ENCODE measurements at places on chromosomes 6 and 20.

DNA sequence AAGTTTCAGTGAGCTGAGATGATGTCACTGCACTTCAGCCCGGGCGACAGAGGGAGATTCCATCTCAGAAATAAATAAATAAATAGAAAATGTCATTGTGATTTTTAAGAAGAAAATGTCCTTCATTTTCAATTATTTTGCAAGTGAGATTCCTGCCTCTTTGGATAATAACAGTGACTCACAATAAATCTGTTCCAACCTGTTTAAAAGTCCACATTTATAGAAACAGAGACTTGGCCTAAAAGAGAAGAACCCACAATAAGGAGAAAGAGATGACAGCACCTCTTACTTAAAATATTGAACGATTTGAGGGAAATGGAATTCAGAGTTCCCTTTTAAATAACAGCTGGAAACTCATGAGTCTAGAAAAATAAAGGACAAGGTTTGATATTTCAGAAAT lies 373.4 kb upstream of the NOX3 start:
- no peak for DNase-seq

GRCh38 chr6:125231133-125231532 lies 70.6 kb downstream of the HDDC2 start:
- no peak for DNase-seq

DNA sequence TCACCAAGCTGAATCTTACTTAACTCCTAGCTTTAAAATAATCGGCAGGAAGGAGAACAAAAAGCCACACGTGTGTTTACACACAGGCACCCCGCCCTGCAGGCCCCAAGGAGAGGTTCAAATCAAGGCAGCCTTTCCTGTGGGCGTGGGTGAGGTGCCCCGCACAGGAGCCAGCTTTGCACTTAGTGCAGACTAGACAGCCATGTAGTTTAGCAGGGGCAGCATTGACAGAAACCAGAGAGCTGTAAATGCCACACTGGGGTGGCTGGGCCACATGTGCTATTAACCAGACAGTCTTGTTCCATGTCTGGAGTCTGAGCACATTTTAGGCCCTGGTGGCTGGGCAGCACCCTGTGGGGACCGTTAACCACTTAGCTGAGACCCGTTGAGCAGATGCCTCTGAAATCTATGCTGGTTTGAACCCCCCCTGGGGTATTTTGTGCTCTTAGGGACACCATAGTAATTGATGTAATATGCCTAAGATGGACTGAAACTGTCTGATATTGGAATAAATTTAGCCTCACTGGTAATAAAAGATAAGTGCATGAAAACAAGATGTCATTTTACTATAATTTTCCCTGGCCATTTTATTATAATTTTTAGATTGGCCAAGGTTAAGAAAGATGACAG lies 106.4 kb upstream of the KCNG1 start:
- no peak for DNase-seq

DNA sequence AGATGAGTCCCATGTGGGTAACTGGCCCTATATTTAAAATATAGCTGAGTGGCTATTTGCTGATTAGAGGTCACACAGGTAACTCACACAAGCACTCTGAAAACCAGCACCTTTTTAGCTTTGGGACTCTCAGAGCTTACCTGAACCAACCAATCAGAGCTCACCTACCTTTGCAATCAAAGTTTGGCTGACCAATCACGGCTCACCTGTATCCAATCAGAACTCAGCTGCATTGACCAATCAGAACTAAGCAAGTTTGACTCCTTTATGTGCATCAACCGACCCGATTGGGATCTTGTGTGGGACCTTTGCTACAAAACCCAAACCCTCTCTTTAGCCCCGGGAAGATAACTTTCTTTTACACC lies 106.8 kb upstream of the NXT1 start:
- no peak for DNase-seq

- DNase-seq, result no peak
These were observed 75.9 kb upstream of the MYL9 start for GRCh38 chr20:36465109-36466080.

DNA sequence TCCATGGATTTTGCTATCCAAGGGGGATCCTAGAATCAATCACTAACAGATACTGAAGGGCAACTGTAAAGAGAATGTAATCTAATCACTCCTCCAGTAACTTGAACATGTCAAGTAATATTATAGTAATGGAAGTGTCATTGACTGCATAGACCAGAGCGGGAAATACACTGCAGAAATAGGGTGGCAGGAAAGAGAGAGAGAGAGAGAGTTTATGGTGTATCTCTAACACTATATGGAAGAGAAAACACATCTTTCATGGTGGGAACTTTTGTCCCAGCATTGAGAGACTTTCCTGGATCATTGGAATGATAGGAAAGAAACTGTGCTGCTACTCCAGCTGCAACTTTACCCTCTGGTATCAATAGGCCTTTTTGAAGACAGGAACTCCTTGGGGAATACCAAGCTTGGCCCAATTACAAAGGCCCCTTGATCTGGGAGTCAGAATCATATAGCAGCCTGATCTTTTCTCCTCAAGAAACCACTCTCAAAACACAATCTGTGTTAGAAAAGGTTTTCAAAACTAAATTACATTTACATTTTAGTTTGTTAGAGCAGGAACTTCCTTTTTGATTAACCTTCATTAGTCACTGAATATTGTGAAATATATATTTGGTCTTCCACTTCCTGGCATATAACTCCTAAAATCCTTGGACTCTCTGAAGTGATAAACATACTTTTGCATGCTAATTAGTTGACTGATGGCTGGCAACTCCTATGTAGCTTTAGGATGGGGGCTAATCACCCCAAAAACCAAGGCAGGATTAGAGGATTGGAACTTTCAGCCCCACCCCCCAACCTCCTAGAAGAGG lies 29.5 kb upstream of the RNGTT start:
- DNase-seq, result no peak

GRCh38 chr6:10278746-10279145 lies 136.1 kb downstream of the TFAP2A start:
- no peak for DNase-seq

GRCh38 chr6:33254591-33254990 lies 17.1 kb downstream of the VPS52 start:
- no peak for DNase-seq

DNA sequence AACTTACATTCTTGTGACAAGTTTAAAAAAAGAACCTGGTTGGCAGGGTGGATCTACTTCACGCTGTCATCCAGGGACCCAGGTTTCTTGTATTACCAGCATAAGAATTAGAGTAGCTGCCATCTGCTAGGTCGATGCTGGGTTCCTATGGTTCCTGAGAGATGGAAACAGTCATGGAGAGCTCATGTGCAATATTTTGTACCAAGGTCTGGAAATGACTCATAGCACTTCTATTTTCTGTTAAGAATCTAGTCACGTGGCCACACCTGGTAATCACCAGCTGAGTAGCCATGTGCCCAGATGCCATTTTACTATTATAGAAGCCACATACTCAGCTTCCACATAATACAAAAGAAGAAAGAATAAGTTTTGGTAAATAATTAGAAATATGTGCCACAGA lies 171.3 kb downstream of the CD83 start:
- DNase-seq, result no peak

GRCh38 chr6:4655196-4656025 lies 120.8 kb upstream of the CDYL start:
- DNase-seq, result no peak

GRCh38 chr20:24971376-24972101 lies 21.0 kb downstream of the APMAP start:
- no peak for DNase-seq

DNA sequence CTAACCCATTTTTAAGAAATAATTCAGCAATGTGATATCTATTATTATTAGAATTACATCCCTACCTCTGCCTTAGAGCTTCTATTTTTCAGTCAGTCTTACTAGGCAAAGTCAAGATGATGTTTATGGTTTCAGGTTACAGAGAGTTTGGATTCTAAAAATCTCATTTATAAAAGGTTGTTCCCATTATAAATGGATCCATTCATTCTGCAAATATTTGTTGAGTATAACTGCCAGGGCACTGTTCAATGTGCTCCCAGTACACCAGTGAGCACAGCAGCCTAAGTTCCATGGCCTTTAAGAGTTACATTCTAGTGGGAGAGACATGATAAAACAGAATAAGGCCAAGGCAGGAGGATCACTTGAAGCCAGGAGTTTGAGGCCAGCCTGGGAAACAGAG lies 75.9 kb upstream of the EYA4 start:
- DNase-seq, result no peak

DNA sequence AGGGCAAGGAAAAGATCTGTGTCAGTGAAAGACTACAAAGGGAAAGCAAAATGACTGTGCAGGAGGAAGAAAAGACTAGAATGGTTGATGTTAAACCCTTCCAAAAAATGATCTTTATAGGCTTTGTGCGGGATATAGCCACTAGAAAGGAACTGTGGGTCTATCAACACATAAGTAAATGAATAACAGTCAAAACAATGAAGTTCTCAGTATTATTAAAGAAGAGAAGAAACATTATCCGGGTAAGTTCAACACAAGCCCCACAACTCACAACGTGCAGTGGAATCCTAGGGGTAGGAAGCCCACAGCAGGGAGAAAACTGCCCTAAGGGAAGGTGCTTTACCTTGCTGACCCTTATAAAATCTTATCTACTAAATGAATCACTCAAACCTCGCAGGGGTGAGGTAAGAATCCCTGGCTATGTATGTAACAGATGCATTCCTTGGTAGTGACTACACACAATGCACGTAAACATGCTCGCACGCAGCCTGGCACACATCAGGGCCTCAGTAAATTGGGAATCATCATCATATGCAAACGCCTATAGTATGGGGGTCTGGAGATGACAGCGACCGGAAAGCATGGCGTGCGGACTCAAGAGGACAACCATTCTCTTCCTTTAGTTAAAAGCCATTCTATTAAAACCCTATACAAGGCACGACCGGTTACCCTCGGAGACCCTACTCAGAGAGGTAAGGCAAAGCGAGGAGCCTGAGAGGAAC lies 11.3 kb downstream of the TFAP2A start:
- no peak for DNase-seq

GRCh38 chr6:145801021-145801420 lies 13.6 kb downstream of the FBXO30 start:
- no peak for DNase-seq

DNA sequence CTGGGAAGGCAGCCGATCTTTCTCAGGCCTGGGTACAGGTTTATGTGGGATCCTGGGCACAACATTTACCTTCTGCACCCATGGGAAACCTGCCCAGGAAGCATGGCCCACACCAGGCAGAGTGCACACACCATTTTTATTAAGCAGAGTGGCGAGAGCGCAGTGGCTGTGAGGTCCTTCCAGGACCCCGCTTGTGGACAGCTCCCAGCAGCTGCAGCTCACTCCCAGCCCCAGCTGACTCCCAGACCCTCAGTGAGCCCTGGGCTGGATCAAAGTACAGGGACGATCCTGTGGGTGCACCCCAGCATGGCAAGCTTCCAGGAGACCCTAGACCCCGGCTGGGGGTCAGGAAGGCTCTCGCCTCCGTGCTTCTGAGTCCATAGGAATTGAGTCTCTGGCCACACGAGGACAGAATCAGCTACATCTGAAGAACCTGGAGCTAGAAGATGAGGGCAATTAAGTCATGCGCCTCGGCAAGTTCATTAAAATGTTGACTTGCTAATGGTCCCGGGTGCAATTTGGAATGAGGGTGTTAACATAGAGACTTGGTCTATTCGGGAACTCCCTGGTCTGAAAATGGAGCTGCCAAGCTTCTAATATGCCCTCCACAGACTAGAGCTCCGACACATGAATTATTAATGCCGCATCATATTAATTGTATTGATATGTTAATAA lies 65.4 kb upstream of the SLCO4A1 start:
- no peak for DNase-seq

DNA sequence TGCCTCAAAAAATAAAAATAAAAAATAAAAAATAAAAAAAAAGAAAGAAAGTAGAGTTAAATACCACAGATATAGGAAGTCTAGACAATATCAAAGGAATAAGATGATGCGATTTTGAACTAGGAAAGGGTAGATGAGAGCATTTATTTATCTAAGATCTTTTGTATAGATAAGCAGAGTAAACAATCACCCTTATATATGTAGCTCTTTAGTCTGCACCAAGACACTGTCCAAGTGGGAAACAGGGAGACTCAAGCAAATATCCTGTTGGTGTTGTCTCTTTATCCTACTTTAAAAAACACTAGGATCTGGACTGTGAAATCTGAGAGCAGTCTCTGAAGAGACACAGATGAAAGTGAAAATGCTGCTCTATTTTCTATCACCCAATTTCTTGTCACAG lies 587.0 kb upstream of the FLRT3 start:
- no peak for DNase-seq

- no peak for DNase-seq
These were observed 52.2 kb downstream of the MRPL14 start for GRCh38 chr6:44074813-44075646.

DNA sequence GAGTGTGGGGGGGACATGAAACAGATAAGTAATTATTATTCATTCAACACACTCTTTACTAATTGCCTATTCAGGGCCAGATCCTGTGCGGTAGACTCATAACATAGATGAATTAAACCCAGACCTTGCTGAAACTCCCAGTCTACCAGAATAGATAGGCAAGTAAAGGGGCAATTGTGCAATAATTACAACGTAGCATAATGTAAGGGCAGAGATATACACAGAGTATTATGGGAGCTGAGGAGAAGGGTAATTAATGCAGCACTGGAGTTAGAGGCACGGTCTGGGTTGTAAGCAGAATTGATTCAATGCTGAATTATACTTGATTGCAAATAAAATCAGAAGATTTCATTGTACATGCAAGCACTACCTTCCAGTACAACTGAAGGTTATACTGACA lies 29.2 kb downstream of the RIMS4 start:
- no peak for DNase-seq

DNA sequence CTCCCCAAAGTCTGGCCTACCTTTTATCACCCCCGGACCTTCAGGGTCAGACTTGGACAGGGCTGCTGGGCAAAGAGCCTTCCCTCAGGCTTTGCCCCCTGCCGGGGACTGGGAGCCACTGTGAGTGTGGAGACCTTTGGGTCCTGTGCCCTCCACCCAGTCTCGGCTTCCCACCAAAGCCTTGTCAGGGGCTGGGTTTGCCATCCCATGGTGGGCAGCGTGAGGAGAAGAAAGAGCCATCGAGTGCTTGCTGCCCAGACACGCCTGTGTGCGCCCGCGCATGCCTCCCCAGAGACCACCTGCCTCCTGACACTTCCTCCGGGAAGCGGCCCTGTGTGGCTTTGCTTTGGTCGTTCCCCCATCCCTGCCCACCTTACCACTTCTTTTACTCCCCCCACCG lies 10.3 kb downstream of the VEGFA start:
- no peak for DNase-seq

DNA sequence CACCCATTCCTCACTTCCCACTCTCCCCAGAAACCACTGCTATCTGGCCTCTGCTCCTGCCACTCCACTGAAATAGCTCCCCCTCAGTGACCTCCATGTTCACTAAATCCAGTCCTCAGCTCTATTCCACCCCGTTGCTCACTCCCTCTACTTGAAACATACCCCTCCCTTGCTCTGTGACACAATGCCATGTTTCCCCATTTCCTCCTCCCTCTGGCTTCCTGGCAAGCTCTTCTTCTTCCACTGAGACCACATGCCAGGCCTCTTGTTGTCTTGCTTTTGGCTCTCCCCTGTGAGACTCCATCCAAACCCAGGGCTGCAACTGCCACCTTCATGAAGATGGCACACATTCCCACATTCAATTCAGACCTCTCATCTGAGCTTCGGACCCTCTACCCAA lies 13.9 kb downstream of the TMEM151B start:
- DNase-seq, result no peak
